Cerebellar nuclear complex (tissue), 1 donor: ENCODE measurements at places on chromosomes 12 and 14.
A peak's percentile ranks its signal among the peaks of the same experiment; 100 is the strongest.

DNA sequence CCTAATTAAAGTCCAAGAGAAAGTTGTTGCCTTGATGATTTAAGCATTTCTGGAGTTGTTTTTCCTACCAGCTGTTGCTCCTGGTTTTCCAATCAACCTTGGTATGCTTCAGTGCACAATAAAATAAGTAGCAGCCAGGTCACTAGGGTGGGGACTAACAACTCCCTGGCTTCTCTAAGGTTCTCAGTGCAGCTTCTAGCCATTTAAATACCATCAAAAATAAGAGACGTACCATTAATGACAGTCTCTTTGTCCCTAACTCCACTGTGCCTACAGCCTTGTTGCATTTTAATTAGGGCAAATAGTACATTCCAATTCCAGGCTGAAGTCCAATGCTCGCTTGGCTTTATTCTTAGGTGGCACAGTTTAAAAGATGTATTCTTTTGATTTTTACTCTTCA is 11.8 kb downstream of the STON2 start:
- no peak for DNase-seq

- DNase-seq, result no peak
Observed at GRCh38 chr12:54368025-54368708, 3.9 kb upstream of the GPR84 start.

GRCh38 chr12:67630373-67631088 is 18.0 kb upstream of the DYRK2 start:
- no peak for DNase-seq

GRCh38 chr12:52812749-52813148 is 1.2 kb downstream of the KRT4 start:
- DNase-seq, result no peak

DNA sequence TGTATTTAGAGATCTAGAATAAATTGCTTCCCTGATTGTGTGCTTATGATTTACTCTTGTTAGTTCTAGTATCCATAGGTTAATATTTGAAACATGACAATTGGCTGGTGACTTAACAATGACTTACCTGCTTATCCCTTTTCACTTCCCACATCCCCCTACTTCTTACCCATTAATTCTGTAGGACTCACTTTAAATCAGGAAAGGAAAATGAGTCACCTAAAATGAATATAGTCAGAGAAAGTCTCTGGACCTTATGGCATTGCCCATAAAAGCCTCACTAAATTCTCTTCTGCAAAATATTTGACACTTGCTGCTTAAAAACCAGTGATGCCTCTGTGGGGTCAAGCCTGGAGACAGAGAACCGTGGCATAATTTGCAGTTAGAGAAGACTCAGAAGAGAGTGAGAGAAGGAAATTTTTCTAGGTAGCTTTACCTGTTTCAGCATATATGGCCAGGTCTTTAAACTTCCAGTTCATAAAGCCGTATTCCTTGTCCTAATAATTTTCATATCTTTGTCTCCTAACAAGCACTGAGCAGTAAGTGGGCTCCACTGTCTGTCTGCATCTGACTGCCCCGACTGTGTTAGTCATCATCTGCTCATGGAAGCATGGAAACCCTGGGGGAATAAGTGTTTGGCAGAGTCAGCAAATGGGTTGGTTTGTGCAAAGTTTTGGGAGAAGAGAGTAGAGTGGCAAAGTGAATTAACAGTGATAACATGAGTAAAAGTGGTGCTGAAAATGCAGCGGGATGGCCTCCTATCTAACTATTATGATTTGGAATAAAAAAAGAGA is 294.4 kb downstream of the AKAP6 start:
- no peak for DNase-seq

- DNase-seq, result no peak
Observed at GRCh38 chr12:120468821-120469449, 613 bp downstream of the SRSF9 start.

- DNase-seq, result no peak
Observed at GRCh38 chr12:27220055-27220987, 23.8 kb upstream of the STK38L start.

GRCh38 chr14:32319368-32320049 is 9.6 kb upstream of the AKAP6 start:
- DNase-seq, result no peak

DNA sequence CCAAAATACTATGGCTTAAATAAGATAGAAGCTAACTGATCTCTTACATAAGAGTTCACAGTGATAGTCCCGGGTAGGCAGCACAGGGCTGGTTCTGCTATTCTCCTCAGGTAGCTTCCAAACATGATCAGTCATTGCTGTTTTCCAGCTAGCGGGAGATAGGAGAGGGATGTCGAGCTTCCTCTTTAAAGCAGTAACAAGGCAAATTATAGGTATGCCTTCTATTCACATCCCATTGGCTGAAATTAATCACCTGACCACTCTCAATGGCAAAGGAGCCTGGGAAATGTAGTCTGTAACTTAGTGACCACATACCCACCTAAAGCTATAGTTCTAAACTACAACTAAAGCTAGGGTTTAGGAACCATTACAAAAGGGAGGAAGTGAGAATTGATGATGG is 34.5 kb upstream of the VRK1 start:
- DNase-seq, result peak; percentile 18

- no peak for DNase-seq
Observed at GRCh38 chr12:90520002-90520734, 434.8 kb downstream of the CCER1 start.

- DNase-seq, result no peak
Observed at GRCh38 chr14:90553921-90554336, 157.1 kb downstream of the CALM1 start.

- no peak for DNase-seq
Observed at GRCh38 chr12:122518908-122519307, 7.8 kb downstream of the RSRC2 start.

GRCh38 chr12:106767954-106768822 is 6.3 kb upstream of the RIC8B start:
- no peak for DNase-seq

- DNase-seq, result no peak
Observed at GRCh38 chr14:64405295-64405694, 17.1 kb downstream of the MTHFD1 start.

GRCh38 chr14:68140806-68141205 is 321.2 kb downstream of the RAD51B start:
- DNase-seq, result no peak

GRCh38 chr12:100651694-100652093 is 78.2 kb downstream of the GAS2L3 start:
- no peak for DNase-seq

DNA sequence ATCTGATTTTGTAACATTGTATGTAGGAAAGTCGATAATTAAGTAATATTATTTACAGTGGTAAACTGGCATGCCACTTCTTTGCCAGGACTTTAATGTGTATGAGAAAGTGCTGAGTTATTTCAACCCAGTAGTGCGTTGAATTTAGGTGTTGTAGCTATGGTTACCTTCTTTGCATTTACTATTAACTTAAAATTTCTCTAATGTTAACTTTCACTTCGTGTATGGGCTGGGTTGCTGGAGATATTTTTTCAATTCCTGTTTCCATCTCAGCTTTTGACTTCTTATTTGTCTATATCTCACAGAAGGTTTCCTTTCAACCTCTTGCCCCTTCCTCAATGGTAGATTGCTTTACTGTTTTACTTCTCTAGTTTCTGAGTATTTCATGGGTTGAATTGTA is 1345.6 kb downstream of the FSCB start:
- no peak for DNase-seq

GRCh38 chr12:226401-226800 is 12.4 kb upstream of the SLC6A12 start:
- DNase-seq, result no peak

- DNase-seq, result no peak
Observed at GRCh38 chr14:89121968-89122620, 294.9 kb downstream of the FOXN3 start.

DNA sequence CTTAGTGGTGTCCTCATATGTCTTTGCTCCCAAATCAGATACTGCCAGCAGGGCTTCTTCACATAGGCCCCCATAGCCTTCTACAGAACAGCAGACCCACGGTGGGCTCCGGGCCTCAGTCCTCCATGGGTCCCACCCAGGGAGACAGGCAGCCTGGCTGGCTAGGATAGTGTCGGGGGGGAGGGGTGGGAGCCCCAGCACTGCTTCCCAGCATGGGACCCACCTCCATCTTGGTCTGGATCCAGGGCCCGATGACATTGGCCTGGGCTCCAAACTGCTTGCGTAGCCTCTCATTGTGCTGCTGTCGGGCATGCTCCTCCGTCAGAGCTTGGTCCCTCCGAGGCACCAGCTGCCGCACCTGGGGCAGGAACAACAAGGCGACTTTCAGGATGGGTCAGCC is 89.4 kb upstream of the ZFP36L1 start:
- no peak for DNase-seq

GRCh38 chr14:100540141-100540925 is 46.9 kb downstream of the BEGAIN start:
- no peak for DNase-seq

- DNase-seq, result no peak
Observed at GRCh38 chr14:85214471-85214870, 315.5 kb upstream of the FLRT2 start.

GRCh38 chr12:81207664-81208063 is 129.8 kb downstream of the ACSS3 start:
- no peak for DNase-seq

DNA sequence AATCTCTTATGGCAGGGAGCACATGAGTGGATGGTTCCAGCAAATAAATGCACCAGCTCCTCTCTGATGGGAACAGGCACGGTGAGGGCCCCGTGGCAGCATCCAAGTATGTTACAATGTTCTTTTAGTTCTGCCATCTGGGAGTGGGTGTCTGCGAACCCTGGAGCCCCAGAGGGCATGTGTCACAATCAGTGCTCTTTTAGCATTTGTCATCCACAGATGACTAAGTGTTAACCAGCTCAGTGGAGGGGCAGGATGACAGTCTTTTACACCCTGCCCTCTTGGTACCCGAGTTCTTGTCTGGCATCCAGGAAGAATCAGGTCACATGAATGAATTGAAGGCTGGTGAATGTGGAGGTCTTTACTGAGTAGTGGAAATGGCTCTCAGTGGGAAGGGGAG is 560.4 kb upstream of the FLRT2 start:
- DNase-seq, result no peak

DNA sequence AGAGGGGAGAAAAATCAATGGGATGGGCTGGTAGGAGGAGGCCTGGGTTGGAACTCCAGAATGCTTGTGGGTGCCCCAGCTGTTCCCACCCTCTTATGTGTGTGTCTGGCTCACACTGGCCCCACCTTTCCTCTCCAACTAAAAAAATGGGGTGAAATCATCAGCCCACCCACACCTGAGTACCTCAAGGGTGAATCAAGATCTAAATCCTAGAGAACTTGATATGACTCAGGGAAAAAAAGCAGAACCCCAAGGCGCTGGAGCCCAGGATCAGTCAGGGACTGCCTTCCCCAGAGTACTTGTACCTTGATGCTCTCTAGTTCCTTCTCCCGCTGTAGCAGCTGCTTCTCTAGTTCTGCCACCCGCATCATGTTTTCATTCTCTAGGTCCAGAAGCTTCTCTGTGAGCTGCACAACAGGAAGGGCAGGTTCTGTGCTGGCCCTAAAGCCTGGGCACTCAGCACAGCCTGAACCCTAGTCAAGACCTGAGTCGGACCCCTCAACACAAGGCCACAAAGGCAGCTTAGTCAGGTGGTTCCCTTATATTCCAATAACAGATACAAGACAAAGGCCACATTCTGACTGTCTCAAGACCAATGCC is 29.7 kb downstream of the PRPF40B start:
- no peak for DNase-seq

GRCh38 chr14:51954031-51954430 is 35.3 kb upstream of the RTRAF start:
- no peak for DNase-seq

DNA sequence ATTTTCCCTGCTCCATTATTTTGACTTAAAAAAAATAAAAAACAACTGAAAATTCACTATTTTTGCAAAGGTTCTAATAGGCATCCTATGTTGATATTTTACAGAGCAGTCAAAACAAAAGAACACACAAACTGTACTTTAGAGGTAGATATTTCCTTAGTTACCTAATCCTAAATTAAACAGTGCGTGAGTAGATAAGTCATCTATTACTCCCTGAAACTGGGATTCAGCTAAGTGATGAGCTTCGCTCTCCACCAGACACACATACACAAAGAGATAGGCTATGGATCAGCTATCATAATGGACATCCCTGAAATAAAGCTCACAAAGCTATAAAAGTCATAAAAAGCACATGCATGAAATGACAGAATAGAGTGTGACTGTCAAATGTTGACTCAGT is 398.7 kb downstream of the SOX5 start:
- no peak for DNase-seq

DNA sequence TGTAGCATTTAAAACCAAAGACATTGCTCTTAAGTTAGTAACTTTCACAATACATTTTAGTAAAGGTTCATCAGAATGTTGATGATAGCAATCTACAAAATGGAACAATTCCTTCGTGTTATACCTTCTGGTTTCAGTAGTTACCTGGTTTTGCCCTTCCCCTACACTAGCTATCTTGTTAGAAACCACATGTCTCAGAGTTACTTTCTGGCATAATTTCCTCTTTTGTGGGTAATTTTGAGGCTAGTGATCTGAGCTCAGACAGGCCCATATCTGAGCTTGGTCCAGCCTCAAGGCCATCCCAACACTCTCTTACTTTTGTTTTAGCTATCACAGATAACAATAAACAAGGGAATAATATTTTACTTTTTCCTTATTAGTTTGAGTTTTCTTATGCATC is 196.9 kb downstream of the KITLG start:
- DNase-seq, result no peak

DNA sequence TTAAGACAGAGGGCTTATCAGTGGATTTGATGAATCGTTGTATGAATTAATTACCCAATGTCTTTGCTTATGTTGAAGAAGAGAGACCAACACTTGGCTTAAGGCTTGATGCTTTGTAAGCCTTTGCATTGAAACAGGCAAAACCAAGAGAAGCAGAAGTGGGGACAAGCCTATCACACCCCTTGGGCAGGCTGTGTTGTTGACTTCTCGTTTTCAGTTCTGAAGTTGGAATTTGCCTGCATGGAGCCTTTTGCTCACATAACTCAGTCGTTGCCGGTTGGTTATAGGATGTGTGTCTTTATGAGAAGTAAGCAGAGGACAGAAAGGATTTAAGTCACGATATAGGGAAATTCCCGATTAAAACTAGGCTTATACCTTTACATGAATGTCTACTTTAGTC is 94.7 kb downstream of the CCDC92 start:
- DNase-seq, result no peak

- no peak for DNase-seq
Observed at GRCh38 chr12:93526786-93527428, 45.6 kb upstream of the SOCS2 start.

DNA sequence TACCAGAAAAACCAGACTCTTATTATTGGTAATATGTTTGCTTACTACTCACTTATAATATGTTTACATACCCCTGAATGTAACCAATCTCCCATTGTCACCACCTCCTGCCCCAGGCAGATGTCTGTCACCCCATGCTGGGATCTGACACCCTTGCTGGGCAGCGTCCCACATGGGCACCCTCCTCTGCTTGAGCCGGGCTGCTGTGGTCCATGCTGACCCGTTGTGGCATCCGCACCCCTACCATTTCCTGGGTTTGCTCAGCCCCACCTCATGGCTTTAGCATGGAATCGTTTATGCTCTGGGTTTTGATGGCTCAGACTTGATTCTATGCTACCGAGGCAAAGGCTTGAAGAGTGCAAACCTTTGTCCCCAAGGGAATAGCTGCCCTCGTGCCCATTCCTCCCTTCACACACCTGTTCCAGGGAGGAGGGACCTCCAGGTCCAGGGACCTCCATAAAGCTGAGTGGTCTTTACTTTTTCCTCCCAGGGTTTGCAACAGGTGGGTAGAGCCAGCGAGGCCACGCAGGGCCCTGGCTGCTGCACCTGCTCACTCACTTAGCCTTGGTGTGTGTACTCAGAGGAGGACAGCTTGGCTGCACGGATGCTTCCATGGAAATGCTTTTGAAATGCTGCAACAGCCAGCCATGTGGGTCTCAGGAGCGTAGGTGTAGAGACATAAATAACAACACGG is 68.7 kb downstream of the PRMT8 start:
- no peak for DNase-seq
